ENCODE measurements at places on chromosomes 3 and 15.

DNA sequence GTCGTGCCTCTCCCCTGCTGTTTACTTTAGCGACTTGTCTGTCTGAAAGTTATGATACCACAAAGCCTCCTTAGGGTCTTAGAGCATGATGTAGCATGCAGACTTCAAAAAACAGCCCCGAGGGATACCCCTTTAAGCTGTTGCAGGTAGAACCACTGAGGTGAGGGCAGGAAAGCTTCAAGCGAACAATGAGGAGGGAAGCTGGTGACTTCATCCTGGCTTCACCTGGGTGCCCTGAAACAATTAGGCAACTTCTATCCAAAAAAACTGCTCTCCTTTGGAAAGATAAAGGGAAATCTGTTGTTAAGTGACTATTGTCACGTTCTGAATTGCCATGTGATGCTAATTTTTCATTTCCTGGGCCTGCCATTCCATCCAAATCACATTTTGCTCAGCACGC, 231.6 kb downstream of the SOX2 start:
- DNase-seq = no peak

GRCh38 chr15:89329329-89330084, 5.1 kb downstream of the POLG start:
- no peak for DNase-seq

GRCh38 chr15:68054628-68055223, 611 bp downstream of the PIAS1 start:
- DNase-seq = peak; percentile 61

- no peak for DNase-seq
These were observed 348.3 kb downstream of the MFSD1 start for GRCh38 chr3:159150180-159150579.

- DNase-seq = no peak
These were observed 141.2 kb downstream of the MEGF11 start for GRCh38 chr15:66112388-66112787.

- DNase-seq = peak; percentile 46
These were observed 23.1 kb downstream of the EPM2AIP1 start for GRCh38 chr3:36969540-36970432.

GRCh38 chr15:79811406-79812405, 85.1 kb downstream of the MTHFS start:
- no peak for DNase-seq

DNA sequence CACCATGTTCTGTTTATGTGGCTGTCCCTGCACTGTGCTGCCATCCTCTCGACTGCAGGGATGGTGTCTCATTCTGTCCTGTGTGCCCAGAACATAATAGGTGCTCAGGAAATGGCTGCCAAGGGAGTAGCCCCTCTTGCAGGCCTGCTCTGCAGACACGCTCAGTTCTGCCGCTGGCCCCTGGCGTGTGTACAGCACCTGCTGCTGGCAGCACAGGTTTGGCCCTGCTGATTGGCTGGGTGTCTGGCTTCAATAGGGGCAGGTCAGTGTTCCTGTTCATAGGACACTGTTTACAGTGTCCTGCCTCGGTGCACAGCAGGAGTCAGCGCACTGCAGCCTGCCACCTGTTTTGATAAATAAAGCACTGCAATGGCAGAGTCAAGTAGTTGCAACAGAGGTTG, 146.9 kb downstream of the DNAJB8 start:
- no peak for DNase-seq

GRCh38 chr3:98763076-98763475, at the start of gene ST3GAL6:
Gene ST3GAL6 (plus strand): TSS chr3:98763340. CDS start chr3:98768441, 5,101 bp downstream.
- DNase-seq = no peak

DNA sequence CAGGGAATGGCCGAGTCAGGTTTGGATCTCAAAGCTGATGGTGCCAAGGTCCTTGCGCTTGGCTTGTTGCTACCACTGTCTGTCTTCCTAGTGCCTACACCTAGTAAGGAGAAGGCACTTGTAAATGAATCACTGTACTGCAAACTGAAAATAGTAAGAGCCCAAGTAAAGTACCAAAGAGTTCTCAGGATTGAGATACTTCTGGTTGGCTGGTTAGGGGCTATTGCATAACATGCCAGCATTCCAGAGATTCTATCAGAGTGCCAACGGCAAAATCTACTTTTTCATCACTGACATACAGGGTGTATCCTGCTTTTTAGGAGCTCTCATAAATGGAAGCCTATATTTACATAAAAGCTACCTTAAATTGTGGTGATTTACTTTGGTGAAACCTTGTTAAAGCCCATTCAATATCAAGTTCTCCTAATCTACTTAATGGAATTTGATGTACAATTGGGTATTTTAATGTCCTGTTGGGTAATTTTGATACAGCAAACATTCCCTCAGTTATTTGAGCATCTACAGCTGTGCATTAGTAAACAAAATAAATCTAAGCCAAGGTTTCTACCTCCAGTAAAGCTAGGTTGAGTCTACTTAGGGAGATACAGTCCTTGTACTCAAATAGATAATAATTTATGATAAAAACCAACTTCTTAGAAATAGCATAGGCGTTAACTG, 30.7 kb upstream of the CHD2 start:
- peak; percentile 70 for DNase-seq

DNA sequence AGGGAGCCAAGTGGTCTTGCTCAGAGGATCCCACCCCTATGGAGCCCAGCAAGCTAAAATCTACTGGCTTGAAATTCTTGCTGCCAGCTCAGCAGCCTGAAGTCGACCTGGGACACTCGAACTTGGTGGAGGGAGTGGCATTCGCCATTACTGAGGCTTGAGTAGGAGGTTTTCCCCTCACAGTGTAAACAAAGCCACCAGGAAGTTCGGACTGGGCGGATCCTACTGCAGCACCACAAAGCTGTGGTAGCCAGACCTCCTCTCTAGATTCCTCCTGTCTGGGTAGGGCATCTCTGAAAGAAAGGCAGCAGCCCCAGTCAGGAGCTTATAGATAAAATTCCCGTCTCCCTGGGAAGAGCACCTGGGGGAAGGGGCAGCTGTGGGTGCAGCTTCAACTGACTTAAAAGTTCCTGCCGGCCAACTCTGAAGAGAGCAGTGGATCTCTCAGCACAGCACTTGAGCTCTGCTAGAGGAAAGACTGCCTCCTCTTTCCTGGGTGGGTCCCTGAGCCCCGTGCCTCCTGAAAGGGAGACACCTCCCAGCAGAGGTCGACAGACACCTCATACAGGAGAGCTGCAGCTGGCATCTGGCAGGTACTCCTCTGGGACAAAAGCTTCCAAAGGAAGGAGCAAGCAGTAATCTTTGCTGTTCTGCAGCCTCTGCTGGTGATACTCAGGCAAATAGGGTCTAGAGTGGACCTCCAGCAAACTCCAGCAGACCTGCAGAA, 576.3 kb upstream of the NECTIN3 start:
- DNase-seq = no peak

GRCh38 chr3:37466660-37467359, 292.4 kb upstream of the LRRFIP2 start:
- no peak for DNase-seq

DNA sequence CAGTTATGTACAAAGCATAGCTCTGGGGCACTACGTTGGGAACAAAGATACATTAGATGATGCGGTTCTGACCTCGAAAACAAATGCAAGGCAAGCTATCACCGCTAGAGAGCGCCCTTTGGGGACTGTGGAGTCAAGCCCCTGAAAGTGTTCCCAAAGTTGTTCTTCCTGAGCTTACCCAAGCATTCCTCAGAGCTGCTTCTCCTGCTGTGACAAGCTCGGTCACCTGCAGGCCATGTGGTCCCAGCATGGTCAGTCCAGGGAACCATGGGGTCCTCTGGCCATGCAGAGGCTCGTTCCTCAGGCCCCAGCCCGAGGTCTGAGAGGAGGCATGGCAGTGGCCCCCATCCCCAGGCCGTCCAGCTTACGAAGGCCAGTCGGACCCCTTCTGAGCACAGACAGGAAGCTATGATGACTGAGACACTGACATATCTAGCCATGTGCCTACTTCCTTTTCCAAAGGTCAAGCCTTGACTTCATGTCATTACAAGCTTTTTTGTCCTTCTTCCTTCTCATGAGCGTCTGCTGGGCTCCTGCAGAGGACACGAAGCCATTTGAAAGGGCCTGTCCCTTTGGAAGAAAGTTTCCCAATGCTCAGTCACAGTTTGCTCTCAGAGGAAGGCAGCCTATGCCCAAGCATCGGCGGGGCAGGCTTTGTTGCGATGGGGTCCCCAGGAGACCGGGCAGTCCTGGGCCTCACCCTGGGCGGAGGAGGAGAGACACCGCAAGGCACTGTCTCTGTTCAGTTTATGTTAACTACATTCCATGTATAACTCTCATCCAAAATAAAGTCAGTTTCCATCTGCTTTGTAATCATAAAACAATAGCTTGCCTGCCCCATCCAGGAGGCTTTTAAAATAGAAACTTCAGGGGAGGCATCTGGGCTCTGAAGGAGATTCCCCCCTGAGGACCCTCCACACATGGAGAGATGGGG, 79.3 kb downstream of the ATP10A start:
- no peak for DNase-seq

DNA sequence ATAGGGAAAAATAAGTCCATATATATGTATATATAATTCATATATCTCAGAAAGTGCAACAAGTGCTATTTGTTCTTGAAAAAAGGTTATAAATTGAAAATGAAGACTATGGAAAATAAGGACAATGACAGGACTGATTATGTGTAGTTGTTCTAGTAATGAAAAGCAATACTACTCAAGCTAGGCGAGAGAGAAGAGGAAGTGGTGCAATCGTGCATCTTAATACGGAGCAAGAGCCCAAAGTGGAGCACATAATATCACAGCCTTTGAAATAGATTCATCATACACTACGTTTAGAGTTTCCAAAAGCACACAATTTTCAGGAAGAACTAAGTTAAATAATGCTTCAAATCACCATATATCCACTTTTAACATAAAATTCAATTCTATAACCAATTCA, 87.9 kb downstream of the ULK4 start:
- DNase-seq = no peak

- DNase-seq = no peak
These were observed 188.0 kb upstream of the MRPL3 start for GRCh38 chr3:131690800-131691199.

DNA sequence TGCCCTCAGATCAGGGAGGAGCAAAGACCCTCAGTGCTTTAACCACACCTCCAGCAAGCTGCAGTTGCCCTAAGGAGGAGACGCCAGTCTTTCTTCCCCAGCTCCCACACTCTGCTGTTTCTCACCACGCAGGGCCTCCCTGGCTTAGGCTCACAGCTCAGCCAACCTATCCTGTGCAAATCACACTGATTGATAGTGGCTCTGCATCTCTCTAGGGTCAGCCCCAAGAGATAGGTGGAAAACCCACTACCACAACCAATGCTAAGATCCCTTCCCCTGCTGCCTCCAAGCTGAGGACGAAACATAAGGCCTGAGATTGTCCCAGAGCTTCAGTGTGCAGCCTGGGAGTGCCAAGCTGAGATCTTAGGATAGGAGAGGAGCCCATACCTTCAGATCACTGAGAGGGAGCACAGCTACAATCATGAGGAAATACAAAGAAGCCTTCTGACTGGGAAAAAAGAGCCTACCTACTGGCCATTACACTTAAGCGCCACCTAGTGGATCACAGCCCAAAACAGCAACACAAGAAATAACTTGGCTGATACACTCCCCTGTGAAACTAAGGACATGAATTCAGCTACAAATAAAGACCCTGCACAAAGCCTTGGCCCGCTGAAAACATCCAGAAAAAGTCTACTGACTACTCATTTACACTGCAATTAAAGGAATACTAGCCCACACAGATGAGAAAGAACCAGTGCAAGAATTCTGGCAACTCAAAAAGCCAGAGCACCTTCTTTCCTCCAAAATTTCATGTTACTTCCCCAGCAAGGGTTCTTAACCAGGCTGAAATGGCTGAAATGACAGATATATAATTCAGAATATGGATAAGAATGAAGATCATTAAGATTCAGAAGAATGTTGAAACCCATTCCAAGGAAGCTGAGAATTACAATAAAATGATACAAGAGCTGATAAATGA, 271.5 kb upstream of the DCBLD2 start:
- DNase-seq = peak; percentile 31

- no peak for DNase-seq
These were observed 302.0 kb downstream of the CLSTN2 start for GRCh38 chr3:140236836-140237501.

DNA sequence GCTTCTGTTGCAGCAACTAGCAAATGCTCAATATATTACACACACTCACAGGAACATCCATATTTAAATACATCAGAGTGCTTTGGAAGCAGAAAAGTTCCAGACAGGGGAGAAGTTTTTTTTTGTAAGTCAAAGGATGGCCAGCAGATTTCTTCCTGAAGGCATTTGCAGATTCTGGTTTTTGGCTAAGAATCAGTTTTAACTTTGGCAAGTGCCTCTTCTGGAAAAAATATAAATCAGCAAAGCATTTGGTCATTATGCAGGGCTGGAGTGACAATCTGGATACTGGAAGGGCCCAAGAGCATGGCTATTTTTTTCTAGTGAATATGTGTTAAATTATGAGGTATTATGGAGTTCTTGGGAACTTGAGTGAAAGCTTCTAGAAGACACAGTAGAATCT, 495.3 kb upstream of the ARPP21 start:
- DNase-seq = no peak

GRCh38 chr15:99157456-99157855, 52.6 kb downstream of the SYNM start:
- DNase-seq = no peak

DNA sequence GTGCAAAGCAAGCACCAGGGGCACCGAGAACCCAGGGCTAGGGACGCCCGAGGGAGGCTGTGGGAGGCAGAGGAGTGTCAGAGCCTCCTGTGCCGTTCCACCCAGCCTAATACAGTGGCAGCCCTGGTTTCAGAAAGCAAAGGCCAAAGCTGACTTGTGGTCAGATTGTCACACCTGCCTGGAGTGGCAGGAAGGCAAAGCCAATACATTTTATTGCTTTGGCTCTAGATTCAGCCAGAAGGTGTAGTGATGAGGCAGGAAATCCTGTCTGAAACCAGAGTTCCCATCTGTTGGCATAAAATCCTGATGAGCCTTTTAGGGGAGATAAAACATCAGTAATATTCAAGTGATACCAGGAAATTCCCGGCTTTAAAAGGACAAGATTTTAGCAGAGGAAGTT, 168.3 kb downstream of the SLCO3A1 start:
- no peak for DNase-seq

GRCh38 chr3:161217496-161217895, 3.6 kb upstream of the NMD3 start:
- DNase-seq = peak; percentile 20

- no peak for DNase-seq
These were observed 114.2 kb downstream of the NEDD4 start for GRCh38 chr15:55879181-55879580.

- no peak for DNase-seq
These were observed 8.0 kb downstream of the DNAJA4 start for GRCh38 chr15:78272316-78272715.

GRCh38 chr15:100721758-100722550, 119.6 kb downstream of the ASB7 start:
- DNase-seq = peak; percentile 83

- DNase-seq = no peak
These were observed 1.3 kb downstream of the BHLHE40 start for GRCh38 chr3:4980229-4981203.

GRCh38 chr3:163890661-163891060, 1187.6 kb downstream of the SI start:
- DNase-seq = no peak

GRCh38 chr3:171811295-171811912, 1.1 kb upstream of the PLD1 start:
- DNase-seq = peak; percentile 74

- DNase-seq = no peak
These were observed 5.1 kb downstream of the SCAMP2 start for GRCh38 chr15:74868059-74868458.

GRCh38 chr3:120350401-120350941, 1.3 kb upstream of the LRRC58 start:
- peak; percentile 53 for DNase-seq

Data from HTR-8/SVneo (cell line).